GM12878 (cell line): ENCODE measurements at places on chromosomes 6 and 20. TPM values are rescaled to one million over a fixed set of nuclear protein-coding genes. Genes with fewer than 3 reads are reported as not detected.

- DNase-seq, result no peak
- peaks cover 12% of the 10 kb centered on the region for H3K27me3 ChIP-seq
- no peaks in the 10 kb centered on the region for H3K36me3 ChIP-seq
- H3K4me1 ChIP-seq, result no peaks in the 10 kb centered on the region; the same call in 1 of the 2 replicates
These were observed 2.3 kb downstream of the LRP11 start for GRCh38 chr6:149861603-149862423.

DNA sequence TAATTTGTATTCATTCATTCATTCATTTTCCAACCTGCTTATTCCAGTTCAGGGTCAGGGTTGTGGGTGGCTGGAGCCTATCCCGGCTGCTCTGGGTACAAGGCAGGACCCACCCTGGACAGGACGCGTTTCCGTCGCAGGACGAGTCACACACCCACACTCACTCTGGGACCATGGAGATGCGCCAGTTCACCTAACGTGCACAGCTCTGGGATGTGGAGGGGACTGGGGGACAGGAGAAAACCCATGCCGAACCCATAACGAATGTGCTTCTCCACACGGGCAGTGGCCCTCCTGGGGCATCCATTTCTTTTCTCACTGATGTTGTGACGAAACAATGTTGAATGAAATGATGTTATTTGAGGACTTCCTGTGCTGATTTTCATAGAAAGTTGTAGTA lies 26.5 kb downstream of the ERMARD start:
- H3K4me3 ChIP-seq, result no peak overlapping the region
- H3K4me1 ChIP-seq, result no peaks in the 10 kb centered on the region
- no peak overlapping the region for H3K27ac ChIP-seq

DNA sequence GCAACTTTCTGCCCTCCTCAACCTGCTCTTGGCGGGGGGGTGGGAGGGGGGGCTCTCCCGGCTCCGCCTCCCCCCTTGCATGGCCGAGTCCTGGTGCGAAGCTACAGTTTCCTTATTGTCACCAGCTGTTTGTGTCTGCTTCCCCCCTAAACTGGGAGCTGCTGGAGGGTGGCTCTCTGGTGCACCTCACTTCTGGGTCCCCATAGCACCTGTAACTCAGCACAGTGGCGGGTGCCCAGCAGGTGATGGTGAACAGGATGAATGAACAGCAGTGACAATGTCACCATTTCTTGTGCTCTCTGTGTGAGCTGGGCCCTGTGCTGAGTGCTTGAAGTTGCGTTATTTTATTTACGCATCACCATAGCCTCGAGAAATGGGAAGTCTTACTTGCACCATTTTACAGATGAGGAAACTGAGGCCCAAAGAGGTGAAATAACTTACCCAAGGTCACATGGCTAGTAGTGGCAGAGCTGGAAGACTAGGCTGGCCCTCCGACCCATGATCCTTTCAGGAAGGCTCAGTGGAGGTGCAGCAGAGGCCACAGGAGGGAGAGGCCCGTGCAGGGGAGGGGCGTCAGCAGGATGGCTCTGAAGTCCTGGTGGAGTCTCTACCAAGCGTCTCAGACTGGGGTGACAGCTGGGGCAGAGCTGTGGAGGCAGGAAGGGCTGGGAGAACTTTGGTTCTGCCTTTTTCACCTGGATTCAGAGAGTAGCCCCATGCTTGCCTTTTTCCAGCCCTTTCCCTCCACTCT lies 41.8 kb downstream of the SRC start:
- peaks cover 18% of the 10 kb centered on the region for H3K4me1 ChIP-seq
- peaks cover 64% of the 10 kb centered on the region for H3K36me3 ChIP-seq
- no peak for DNase-seq
- no peaks in the 10 kb centered on the region for H3K27me3 ChIP-seq
- H3K4me3 ChIP-seq, result no peak overlapping the region

The SIRPB2 gene
- total RNA-seq, result not detected in 2 replicates

The C20orf204 gene
- total RNA-seq, result 49.1 and 56.0 TPM in 2 replicates

The GFOD1 gene
- total RNA-seq, result 18.0 and 20.6 TPM in 2 replicates
